Transverse colon (tissue), 4 donors: ENCODE measurements at places on chromosomes 12 and 14. TPM values are rescaled to one million over a fixed set of nuclear protein-coding genes. Genes with fewer than 3 reads are reported as not detected.

- DNase-seq: no peak
Measured at GRCh38 chr14:68714991-68715924, 77.6 kb downstream of the ZFP36L1 start.

DNA sequence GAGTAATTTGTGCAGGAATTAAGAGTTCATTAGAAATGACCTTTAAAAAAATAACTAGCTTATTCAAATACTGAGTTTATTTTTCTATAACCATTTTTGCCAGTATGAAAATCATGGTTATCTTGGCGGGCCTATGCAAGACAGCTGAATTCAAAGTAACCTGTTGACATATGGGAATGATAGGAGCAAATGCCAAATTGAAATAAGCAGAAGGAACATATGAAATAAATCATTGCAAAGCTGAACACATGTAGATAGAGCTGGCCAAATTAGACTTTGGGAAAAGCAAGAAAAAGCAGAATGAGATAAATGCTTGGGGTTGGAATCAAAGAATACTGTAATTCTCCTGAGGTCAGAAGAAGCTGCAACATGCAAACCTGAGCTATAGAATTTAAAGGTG is 372.5 kb downstream of the ADAMTS20 start:
- no peak for DNase-seq

- DNase-seq: no peak
Measured at GRCh38 chr14:101025131-101025530, 121.6 kb upstream of the RTL1 start.

GRCh38 chr12:118035190-118036041 is 18.9 kb downstream of the RFC5 start:
- peak; percentile 16 for DNase-seq

DNA sequence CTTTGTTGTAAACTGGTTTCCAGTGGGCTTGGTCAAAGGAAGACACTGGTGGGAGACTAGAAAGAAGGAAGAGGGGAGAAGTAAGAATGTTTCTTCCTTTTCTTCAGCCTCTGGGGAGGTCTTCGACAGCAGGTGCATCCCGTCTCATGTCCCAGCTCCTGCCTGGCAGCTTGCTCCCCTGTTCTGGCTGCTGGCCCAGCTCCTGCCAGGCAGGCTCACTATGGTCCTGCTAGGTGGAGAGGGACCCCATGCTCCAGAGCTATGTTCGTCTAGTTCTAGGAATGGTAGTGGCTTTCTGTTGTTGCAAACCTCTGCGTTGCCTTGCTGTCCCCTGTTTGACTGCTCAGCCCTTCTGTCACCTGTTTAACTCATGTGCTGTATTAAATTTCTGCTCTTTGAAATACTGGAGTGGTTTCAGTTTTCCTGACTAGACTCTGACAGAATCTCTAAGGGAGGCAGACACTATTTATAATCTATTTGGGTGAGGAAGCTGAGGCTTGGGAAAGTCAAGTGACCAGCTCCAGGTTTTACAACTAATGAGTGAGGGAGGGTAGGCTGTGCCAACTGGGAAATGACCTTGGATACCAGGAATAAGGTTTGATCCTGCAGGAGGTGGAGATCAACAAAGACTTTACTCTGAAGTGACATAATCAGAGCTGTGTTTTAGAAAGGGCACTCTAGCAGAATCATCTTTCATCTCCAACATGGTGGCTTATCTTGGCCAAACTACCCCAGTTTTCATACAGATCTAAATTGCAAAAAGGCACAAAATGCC is 94.7 kb upstream of the DDHD1 start:
- DNase-seq: no peak

DNA sequence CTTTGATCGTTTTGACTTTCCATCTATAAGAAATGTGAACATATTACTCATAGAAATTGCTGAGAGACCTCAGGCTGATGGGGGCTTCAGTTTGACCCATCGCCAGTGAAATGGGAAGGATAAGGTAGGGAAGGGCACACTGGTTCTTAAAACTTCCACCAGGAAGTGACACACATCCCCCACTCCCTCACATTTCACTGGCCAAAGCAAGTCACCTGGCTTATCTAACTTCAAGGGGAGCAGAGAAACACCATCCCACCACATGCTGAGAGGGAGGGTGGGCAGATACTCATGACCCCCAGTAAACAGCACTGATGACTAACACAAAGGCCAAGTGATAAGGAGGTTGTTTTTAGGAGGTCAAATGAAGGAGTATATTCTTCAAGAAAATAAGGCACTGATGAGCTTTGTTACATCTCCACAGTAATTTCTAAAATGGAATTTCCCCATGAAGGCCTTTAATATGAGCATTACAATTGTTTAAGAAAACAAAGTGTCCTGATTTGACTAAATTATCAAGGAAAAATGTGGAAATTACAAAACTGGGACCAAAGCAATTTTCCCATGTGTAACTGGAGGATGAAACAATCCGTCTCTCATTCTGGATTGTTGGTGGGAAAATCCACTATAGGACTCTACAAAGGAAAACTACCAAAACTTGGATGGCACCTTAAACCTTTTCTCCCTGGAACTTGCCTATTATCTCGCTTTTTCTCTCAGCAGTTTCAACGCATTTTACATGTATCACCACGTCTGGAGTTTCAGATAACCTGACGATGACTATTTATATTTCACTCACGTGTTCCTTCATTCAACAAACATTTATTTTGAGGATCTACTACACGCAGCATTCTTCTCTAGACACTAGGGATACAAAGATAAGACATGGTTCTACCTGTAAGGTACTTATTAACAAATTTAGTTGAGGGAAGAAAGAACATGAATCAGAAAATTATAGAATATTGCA is 91.8 kb upstream of the EEA1 start:
- DNase-seq: no peak

DNA sequence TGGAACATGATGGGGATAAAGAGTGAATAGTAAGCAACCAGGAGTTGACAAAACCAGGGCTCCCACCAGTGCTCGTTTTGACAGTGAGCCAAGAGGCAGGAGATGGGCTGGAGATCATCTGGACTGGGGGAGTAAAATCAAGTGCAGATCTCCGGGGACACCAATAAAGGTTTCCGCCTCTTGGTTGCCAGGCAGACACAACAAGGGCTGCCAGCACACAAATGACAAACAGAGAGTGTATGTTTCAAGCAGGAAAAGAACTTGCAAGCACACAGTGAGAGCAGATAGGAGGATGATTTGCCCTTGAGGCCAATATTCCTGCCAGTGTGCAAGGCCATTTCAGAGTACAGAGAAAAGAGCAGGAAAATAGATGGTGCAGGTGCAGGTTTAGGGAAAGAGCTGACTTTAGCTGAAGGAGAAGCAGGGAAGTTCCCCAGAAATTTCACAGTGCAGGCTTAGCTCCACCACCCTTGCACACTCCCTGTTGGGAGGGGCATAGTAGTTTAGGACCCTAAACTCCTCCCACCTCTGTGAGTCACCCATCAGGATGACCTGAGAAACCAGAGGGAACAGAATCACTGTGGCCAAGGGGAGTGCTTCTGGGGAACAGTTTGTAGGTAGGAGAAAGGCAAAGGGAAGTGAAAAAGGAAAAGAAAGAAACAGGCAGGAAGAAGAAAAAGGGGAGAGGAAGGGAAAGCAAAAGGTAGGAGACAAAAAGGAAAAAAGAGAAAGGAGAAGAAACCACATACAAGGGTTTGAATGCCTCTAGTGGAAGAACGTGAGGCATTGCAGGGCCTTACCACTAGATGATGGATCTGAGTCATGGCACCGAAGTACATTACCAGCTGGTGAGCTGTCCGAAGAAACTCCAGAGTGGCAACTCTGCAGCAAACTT is 404.4 kb downstream of the SLC6A15 start:
- DNase-seq: no peak

GRCh38 chr14:69812711-69813110 is 15.7 kb upstream of the SLC10A1 start:
- peak; percentile 47 for DNase-seq

GRCh38 chr12:85279449-85280164 is 413 bp upstream of the ALX1 start:
- DNase-seq: no peak

GRCh38 chr12:129459886-129460285 is 443.9 kb downstream of the TMEM132D start:
- DNase-seq: no peak

GRCh38 chr12:132341318-132342050 is 12.1 kb upstream of the GALNT9 start:
- DNase-seq: no peak

- no peak for DNase-seq
Measured at GRCh38 chr14:99792210-99792535, 1.0 kb upstream of the EML1 start.

DNA sequence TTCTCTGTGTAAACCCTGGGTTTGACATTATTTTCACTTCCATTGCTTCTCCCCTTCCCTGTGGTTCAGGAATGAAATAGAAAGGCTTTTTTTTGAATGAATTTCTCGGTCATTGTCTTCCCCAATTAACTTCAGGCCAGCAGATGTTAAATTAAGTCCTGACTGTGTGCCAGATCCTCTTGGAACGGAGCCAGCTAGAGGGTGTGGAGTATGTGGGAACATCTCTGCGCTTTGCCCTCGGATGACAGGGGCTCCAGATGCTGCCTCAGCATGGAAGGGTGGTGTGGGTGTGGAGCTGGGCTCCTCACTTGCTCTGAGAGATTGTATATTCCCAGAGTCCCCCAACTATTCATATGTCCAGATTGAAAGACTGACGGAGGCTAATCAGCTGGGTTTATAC is 13.1 kb downstream of the KRT85 start:
- no peak for DNase-seq

DNA sequence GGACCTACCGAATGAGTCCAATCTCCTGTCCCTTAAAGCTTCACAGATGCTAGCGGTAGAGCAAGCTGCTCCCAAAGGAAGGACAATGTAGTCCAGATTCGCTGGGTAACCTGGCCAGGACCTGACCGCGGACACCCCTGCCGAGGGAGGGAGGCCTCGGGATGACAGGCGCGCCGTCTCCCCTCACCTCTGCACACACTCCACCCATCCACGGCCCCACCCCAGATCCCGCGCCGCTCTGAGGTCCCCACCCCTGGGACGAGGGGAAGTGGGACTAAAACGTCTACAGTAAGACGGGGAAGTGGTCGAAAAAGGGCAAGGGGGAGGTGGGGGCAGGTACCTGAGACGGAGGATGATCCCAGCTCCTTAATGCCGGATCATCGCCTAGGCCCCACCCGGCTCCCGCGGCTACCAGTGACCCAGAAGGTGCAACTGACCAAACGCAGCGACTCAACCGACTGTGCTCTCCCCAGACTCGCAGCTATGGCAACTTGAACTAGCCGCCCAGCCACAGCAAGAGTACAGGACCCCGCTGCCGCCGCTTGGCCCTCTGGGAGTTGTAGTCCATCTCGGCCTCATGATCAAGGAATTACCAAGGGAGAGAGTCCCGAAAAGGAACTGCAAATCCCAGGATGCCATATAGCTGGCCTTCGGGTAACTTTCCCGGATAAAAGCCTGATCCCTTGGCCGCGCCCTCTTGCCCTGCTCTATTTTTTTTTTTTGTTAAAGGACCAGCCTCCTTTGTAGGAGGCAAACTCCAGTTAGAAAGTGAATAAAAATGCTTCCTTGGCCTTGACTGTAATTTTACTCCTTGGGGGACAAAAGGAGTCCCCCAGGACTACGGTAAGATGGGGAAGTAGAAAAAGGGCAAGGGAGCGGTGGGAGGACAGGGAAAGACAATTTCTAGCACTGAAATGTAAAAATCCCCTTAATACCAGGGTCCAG is at the start of gene CEP128:
TSS of gene CEP128 (minus strand) at position 498 of the 945 bp plus-strand sequence.
- DNase-seq: peak; percentile 95

GRCh38 chr14:105205673-105206208 is 24.6 kb upstream of the NUDT14 start:
- no peak for DNase-seq

- no peak for DNase-seq
Measured at GRCh38 chr12:92539976-92540781, 162.6 kb upstream of the PLEKHG7 start.

- DNase-seq: no peak
Measured at GRCh38 chr12:23555825-23556207, 393.7 kb downstream of the SOX5 start.

DNA sequence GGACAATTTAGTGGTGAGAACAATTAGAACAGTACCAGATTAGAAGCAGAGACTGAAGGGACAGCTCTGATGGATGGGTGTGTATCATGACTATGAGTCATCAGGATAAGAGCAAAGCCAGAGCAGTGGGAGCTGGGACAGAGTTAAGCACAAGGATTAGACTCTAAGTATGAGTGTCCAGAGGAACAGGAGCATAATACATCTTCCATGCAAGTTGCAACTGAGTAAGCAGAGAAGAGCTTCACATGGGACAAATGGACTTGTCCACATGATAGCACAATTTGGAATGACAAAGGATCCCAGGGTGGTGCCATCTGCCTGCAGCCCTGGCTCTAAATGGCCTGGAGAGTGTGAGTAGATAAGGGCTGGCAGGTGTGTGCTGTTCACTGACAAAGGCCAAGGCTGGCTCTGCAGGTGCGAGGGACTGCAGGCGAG is 226.4 kb upstream of the CAND1 start:
- DNase-seq: no peak

- no peak for DNase-seq
Measured at GRCh38 chr12:77070800-77071449, 5.6 kb upstream of the E2F7 start.

DNA sequence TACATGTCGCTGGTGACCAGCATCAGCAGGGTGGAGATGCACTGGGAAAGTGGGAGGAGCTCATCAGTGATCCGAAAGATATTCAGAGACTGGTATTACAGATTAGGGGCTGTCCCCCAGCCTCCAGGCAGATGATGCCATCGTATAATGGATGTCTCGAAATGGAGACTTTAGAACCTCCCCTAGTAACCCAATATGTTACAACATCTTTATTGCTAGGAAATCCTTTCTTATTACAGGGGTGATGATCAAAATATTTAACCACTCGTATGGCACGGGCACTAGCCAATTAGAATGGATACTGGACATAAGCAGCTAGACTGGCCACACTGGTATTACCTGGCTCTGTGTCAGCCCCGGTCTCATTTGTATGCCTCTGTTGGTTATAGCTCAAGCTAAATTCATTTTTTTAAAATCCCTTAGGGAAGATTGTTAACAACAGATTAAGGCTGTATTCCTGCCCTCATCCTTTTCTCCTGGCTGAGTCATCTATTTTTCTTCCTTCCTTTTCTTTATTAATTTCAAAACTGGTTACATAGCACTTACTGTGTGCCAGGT is 10.8 kb upstream of the CEBPE start:
- no peak for DNase-seq

- DNase-seq: no peak
Measured at GRCh38 chr14:99986396-99986795, 78.8 kb upstream of the EVL start.

GRCh38 chr12:13326076-13326475 is 129.6 kb downstream of the EMP1 start:
- DNase-seq: no peak

DNA sequence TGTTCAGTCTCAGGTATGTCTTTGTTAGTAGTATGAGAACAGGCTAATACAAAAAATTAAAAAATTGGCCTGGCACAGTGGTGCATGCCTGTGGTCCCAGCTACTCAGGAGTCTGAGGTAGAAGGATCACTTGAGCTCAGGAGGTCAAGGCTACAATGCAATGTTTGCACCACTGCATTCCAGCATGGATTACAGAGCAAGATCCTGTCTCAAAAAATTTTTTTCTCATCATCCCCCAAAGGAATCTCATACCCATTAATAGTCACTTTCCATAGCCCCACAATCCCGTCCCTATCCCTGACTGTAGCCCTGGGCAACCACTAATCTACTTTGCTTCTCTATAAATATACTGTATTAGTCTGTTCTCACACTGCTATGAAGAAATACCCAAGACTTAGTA is 57.8 kb downstream of the TTC8 start:
- no peak for DNase-seq

GRCh38 chr12:122085591-122085990 is 7.0 kb downstream of the MLXIP start:
- DNase-seq: no peak

LPAR5 gene
- 27.9 TPM for total RNA-seq

CD4 gene
- total RNA-seq: 1.00 TPM

STAC3 gene
- 1.8 TPM for total RNA-seq

CISTR gene
- total RNA-seq: not detected

TSPAN11 gene
- total RNA-seq: 1.5 TPM

ACTR6 gene
- total RNA-seq: 13.0 TPM
